Esophagus muscularis mucosa (tissue), 4 donors: ENCODE measurements at places on chromosomes 1 and 21. TPM values are rescaled to one million over a fixed set of nuclear protein-coding genes. Genes with fewer than 3 reads are reported as not detected.

GRCh38 chr1:65339866-65340468, 30.6 kb downstream of the DNAJC6 start:
- DNase-seq: peak; percentile 87
- H3K27ac ChIP-seq: no peak overlapping the region
- no peaks in the 10 kb centered on the region for H3K4me1 ChIP-seq
- H3K27me3 ChIP-seq: no peaks in the 10 kb centered on the region
- no peaks in the 10 kb centered on the region for H3K36me3 ChIP-seq

- no peaks in the 10 kb centered on the region for H3K4me1 ChIP-seq
- no peaks in the 10 kb centered on the region for H3K27me3 ChIP-seq
- H3K27ac ChIP-seq: no peak overlapping the region
- no peaks in the 10 kb centered on the region for H3K36me3 ChIP-seq
- DNase-seq: no peak
- H3K4me3 ChIP-seq: no peak overlapping the region
Measured at GRCh38 chr1:62181532-62181931, 13.1 kb upstream of the L1TD1 start.

GRCh38 chr1:37556712-37557196, at the start of gene DNALI1:
TSS of gene DNALI1 (plus strand) at chr1:37556940. CDS start at chr1:37556995, 55 bp downstream.
- peaks cover 11% of the 10 kb centered on the region for H3K36me3 ChIP-seq
- H3K27ac ChIP-seq: peak within 1 kb of the TSS; percentile 55
- peaks cover 22% of the 10 kb centered on the region for H3K4me1 ChIP-seq
- DNase-seq: peak; percentile 94

GRCh38 chr1:22500471-22500870, 48.8 kb downstream of the ZBTB40 start:
- peaks cover 18% of the 10 kb centered on the region for H3K36me3 ChIP-seq
- H3K4me3 ChIP-seq: no peak overlapping the region
- H3K27me3 ChIP-seq: no peaks in the 10 kb centered on the region
- no peak for DNase-seq

DNA sequence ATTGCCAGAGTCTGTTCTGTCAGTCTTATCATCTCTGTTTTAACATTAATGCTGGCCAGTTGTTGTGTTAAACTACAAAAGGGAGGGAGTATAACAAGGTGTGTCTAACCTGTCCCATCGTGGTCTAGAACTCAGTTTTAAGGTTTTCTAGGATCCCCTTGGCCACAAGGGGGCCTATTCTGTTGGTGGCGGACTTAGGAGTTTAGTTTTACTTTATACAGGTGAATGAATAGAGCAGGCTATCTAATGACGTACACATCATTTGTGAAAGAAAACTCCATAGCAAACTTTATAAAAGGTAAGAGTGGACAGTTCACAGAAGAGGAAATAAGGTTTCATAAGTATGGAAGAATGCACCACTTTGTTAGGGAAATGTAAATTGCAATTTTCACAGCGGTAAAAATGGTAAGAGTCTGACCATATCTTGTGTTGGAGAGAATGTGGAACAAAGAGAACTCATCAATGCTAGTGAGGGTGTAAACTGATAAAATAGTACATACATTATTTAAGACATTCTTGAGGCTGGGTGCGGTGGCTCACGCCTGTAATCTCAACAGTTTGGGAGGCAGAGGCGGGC, 2.5 kb upstream of the ATF6 start:
- no peak overlapping the region for H3K27ac ChIP-seq
- H3K27me3 ChIP-seq: no peaks in the 10 kb centered on the region
- H3K36me3 ChIP-seq: peaks cover 8% of the 10 kb centered on the region
- no peak overlapping the region for H3K4me3 ChIP-seq

- peaks cover 9% of the 10 kb centered on the region for H3K36me3 ChIP-seq
- DNase-seq: no peak
- peak overlapping the region; percentile 77 for H3K4me3 ChIP-seq
- peak overlapping the region; percentile 59 for H3K27ac ChIP-seq
- no peaks in the 10 kb centered on the region for H3K27me3 ChIP-seq
Measured at GRCh38 chr1:32336591-32336932, 529 bp upstream of the MARCKSL1 start.

GRCh38 chr1:156006666-156007376, 13.9 kb downstream of the SSR2 start:
- H3K4me1 ChIP-seq: no peaks in the 10 kb centered on the region
- peaks cover 45% of the 10 kb centered on the region for H3K36me3 ChIP-seq
- no peak overlapping the region for H3K4me3 ChIP-seq

DNA sequence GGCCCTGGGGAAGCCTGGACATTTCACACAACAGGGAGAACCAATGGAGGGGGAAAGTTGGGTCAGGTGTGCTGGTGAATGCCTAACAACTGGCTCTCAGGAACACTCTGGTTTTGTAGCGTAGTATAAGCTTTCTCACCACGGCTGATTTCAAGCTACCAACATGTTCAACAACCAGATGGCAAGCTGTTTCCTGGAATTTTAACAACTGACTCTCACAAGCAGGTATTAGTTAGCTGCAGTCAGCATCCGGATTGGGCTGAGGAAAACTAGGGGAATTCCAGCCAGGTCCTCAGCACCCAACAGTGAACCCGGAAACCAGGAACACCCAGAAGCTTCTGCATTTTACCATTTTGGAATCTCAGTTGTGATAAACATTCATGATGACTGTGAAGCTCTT, 162.3 kb upstream of the CAMK1G start:
- H3K4me1 ChIP-seq: no peaks in the 10 kb centered on the region
- no peak overlapping the region for H3K4me3 ChIP-seq
- no peaks in the 10 kb centered on the region for H3K36me3 ChIP-seq
- no peak overlapping the region for H3K27ac ChIP-seq
- no peaks in the 10 kb centered on the region for H3K27me3 ChIP-seq
- no peak for DNase-seq

DNA sequence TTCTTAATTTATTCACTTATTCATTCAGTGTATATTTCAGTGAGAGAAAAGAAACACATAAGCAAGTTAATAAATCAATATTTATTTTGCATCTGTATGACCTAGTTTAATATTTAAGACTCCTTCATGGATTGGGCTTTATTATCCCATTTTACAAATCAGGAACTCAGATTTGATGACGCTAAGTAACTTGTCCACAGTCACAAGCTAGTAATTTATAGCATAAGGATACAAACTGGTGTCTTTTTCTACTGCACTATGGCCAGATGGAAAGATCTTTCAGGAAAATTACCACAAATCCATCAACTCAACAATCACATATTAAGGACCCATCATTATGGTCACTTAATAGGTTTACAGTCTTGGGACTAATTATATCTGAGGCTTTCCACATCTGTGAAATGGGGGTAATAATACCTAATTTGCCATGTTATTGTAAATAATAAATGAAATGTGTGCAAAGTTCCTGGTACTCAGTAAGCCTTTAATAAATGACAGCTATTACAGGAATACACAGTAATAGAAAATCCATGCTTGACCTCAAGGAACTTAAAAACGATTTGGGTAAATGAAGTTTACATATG, 13.3 kb downstream of the CDKN2C start:
- no peak for DNase-seq
- peaks cover 3% of the 10 kb centered on the region for H3K4me1 ChIP-seq
- H3K4me3 ChIP-seq: no peak overlapping the region
- no peaks in the 10 kb centered on the region for H3K36me3 ChIP-seq
- H3K27ac ChIP-seq: peak overlapping the region; percentile 95
- H3K27me3 ChIP-seq: no peaks in the 10 kb centered on the region

GRCh38 chr1:184462990-184463389, 76.2 kb downstream of the C1orf21 start:
- no peak for DNase-seq
- H3K27me3 ChIP-seq: no peaks in the 10 kb centered on the region
- H3K4me1 ChIP-seq: peaks cover 48% of the 10 kb centered on the region
- no peak overlapping the region for H3K27ac ChIP-seq
- H3K36me3 ChIP-seq: no peaks in the 10 kb centered on the region

- no peaks in the 10 kb centered on the region for H3K36me3 ChIP-seq
- peaks cover under 1% of the 10 kb centered on the region for H3K27me3 ChIP-seq
- no peak overlapping the region for H3K27ac ChIP-seq
- no peak overlapping the region for H3K4me3 ChIP-seq
- DNase-seq: no peak
Measured at GRCh38 chr1:77288275-77288674, 6.5 kb downstream of the AK5 start.

- no peak overlapping the region for H3K27ac ChIP-seq
- no peaks in the 10 kb centered on the region for H3K27me3 ChIP-seq
- peaks cover 12% of the 10 kb centered on the region for H3K4me1 ChIP-seq
- H3K36me3 ChIP-seq: no peaks in the 10 kb centered on the region
- no peak overlapping the region for H3K4me3 ChIP-seq
- no peak for DNase-seq
Measured at GRCh38 chr1:212512816-212513559, 80.3 kb downstream of the NENF start.

GRCh38 chr1:70509996-70510876, 99.2 kb downstream of the CTH start:
- no peaks in the 10 kb centered on the region for H3K4me1 ChIP-seq
- no peak for DNase-seq
- H3K36me3 ChIP-seq: no peaks in the 10 kb centered on the region
- H3K27ac ChIP-seq: no peak overlapping the region
- no peak overlapping the region for H3K4me3 ChIP-seq

DNA sequence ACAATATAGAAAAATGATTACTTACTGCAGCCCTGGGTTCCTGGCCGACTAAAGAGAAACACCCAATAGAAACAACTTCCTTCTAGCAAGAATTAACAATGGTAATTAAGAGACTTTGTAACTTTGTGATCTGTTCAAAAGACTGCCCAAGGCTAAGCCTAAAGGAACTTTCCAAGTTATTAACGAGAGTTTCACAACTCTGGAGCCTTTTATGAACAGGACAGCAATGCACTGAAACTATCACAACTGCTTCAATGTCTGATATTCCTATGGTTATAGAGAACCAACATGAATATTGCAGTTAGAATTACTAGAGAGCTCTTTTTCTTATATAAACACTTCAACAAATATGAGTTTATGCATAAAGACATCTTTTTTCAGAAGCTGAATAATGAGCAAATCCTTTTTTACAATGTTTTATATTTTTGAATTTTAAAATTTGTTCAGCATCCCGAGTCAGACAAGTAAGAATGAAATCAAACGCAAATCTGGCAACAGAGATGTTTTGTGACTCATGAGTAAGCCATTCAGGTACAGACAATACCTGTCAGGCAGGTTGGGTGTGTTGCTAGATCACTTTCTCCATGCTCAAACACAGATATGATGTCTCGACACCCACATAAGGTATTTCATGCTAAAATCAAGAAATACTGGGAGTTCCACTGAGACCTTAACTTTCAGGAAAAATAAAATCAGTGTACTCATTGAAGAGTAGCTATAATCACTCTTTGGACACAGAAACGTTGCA, 22.2 kb upstream of the KCNJ15 start:
- no peak overlapping the region for H3K27ac ChIP-seq
- H3K36me3 ChIP-seq: no peaks in the 10 kb centered on the region
- DNase-seq: peak; percentile 8
- no peaks in the 10 kb centered on the region for H3K27me3 ChIP-seq

DNA sequence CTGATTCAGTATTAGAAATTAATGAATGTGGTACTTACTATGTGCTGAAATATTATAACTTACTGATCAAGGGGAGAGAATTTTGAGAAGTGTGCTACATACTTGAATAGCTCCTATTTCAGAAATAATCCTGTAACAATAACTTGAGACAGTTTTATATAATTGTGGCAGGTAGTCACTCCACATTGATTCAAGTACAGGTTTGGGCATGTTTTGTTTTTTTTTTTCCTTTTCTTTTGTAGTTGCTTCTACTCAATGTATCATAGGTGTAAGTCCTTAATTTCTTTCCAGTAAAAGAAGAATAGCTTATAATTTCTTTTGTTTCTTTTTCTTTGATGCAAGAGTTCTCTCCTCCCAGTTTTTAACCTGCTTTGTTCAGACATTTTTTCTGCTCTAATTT, 86.1 kb upstream of the ADGRL2 start:
- no peak for DNase-seq
- H3K36me3 ChIP-seq: no peaks in the 10 kb centered on the region
- H3K4me3 ChIP-seq: no peak overlapping the region
- no peak overlapping the region for H3K27ac ChIP-seq

DNA sequence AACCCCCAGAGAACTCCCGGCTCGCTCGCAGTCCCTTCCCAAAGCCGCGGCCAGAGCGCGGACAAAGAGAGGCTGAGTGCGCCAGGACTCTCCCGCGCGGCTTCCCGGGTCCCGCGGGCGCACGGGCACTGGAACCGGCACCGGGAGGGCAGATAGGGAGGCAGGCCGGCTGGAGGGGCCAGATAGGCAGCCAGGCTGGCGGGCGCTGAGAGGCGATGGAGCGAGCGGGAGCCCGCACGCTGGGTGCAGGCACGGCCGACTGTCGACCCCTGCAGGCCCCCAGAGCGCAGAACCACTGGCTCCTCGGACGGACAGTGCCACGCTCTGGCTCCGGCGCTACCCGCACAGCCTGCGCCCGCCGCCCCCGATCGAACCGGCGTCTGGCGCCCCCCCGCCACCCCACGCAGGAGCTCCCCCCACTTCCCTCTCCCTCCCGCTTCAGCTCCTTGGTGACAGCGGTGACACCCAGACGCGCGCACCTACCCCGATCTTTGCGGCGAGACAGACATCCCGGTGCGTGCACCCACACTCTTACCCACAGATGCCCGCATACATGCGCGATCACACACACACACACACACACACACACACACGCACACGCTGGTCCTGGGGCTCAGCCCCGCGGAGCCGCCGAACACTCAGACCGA, 534 bp downstream of the SLC6A9 start:
- no peaks in the 10 kb centered on the region for H3K27me3 ChIP-seq
- peaks cover 39% of the 10 kb centered on the region for H3K4me1 ChIP-seq
- peak overlapping the region; percentile 89 for H3K27ac ChIP-seq
- no peaks in the 10 kb centered on the region for H3K36me3 ChIP-seq
- peak overlapping the region; percentile 81 for H3K4me3 ChIP-seq
- no peak for DNase-seq

- no peaks in the 10 kb centered on the region for H3K27me3 ChIP-seq
- no peak for DNase-seq
- no peaks in the 10 kb centered on the region for H3K36me3 ChIP-seq
- no peak overlapping the region for H3K4me3 ChIP-seq
Measured at GRCh38 chr1:148289647-148290046, 137.6 kb upstream of the NBPF11 start.

- H3K4me3 ChIP-seq: no peak overlapping the region
- H3K36me3 ChIP-seq: no peaks in the 10 kb centered on the region
- DNase-seq: no peak
- H3K27ac ChIP-seq: no peak overlapping the region
Measured at GRCh38 chr1:233094691-233095090, 144.3 kb downstream of the NTPCR start.

Gene NCAM2
- total RNA-seq: 7.5 TPM

Gene NTNG1
- total RNA-seq: 1.4 TPM

Gene NGF
- 3.1 TPM for total RNA-seq

Gene FAM163A
- total RNA-seq: 0.50 TPM

Gene IL10
- 2.2 TPM for total RNA-seq

Gene VTCN1
- not detected for total RNA-seq

Gene TAF12
- 17.6 TPM for total RNA-seq

Gene HOOK1
- under 0.01 TPM for total RNA-seq

Gene HDAC1
- total RNA-seq: 70.4 TPM

Gene UBL4B
- total RNA-seq: not detected

Gene SLC5A9
- 0.42 TPM for total RNA-seq
